ENCODE measurements at places on chromosomes 1 and 21. TPM values are rescaled to one million over a fixed set of nuclear protein-coding genes. Genes with fewer than 3 reads are reported as not detected.
A peak's percentile ranks its signal among the peaks of the same experiment; 100 is the strongest.

ASPM gene
- 10.3 TPM for polyA plus RNA-seq

ADAMTS5 gene
- not detected for polyA plus RNA-seq

GRCh38 chr1:208185801-208186231 is 58.4 kb downstream of the PLXNA2 start:
- DNase-seq = no peak

GRCh38 chr1:226457307-226457712 is 49.4 kb upstream of the PARP1 start:
- no peak for DNase-seq

ITLN1 gene
- polyA plus RNA-seq = 0.16 TPM

DNA sequence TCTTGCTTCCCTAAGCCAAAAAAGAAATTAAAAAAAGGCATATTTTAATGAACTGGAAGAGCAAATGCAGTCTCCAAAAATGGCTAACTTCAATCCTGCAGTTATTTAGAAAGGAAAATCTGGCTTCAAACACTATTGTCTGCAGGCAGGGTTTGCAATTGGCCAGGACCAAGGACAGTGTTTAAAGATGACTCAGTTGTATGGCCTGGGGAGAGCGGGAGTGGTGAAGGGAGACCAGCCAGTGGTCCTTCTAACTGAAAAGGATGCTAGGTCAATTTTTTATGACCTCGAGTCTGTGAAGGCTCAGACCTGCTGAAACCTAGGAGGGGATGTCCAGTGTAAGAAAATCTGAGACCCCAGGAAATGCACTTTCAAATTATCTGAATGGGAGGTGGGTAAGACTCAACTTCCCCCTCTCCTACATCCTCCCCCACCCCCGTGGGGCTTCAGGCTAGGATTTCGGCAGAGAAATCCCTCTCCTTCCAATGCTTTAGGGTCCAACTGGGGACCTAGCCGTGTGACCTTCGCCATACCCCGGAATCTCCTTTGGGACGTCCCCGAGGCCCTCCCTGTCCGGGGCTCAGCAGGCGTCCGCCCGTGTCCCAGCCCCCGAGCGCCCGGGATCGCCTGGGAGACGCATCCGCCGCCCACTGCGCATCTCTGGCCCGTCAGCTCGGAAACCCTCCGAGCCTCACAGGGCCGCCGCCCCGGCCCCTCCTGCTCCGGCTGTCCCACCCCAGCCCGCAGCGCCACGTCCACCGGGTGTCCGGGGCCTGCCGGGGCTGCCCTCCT is 602 bp upstream of the RIMKLA start:
- peak; percentile 22 for DNase-seq

DNA sequence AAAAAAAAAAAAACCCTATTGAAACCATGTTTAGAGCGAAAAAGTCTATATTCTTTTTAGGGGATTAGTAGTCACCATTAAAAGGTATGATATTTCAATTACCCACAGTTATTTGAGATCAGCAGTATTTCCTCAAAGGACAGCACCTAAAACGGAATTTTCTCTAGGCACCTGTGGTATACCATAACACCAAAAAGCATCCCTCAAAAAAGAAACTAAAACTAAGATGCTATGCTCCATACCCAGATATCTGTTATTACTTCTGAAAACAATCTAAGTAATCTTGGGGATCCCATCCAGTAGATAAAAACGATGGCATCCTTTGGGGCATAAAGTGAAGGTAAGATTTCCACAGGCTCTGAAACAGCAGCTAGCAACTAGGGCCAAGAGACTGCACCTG is 89.0 kb downstream of the RERE start:
- no peak for DNase-seq

GRCh38 chr1:91732291-91733107 is 153.5 kb downstream of the TGFBR3 start:
- DNase-seq = no peak

DNA sequence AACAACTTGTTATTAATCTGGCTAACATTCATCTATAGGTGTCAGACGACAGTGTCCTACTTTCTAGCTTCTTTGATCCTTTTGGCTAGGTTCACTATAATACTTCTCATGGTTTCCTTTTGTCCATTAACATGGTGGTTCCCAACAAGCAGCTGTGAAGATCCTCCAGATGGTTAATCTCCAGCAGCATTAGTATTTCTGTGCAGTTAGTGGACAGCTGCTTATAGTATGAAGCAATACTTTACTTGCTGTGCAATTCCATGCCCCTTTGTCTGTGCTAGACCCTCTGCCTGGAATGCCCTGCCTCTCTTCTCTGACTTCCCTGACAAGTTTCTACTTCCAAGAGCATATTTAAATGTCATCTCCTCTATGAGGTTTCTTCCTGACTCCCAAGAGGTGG is 41.7 kb upstream of the ARHGAP29 start:
- no peak for DNase-seq

SPRR1B gene
- polyA plus RNA-seq = not detected

- no peak for DNase-seq
These were observed 323.2 kb upstream of the SGIP1 start for GRCh38 chr1:66210635-66211244.

FMO3 gene
- polyA plus RNA-seq = 0.20 TPM

- DNase-seq = no peak
These were observed 34.1 kb downstream of the ACOT7 start for GRCh38 chr1:6359216-6360116.

DNA sequence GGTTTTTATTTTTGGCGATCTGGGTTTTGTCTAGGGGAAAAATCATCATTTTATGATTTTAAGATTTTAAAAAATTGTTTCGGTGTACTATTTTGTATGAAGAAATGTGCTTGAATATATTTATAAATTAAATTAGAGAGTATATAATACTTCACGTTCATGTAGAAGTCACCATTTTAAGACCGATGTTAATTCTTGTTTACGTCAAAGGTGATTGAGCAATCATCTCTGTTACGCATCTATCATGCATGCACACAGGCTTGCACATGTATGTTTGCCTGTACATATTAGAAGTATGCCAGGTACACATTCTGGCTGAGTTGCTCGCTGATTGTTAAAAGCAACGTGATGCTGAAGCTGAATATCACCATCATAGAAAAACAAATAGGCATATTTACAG is 54.7 kb downstream of the DYRK1A start:
- no peak for DNase-seq

GRCh38 chr1:237444120-237444790 is 402.3 kb downstream of the RYR2 start:
- DNase-seq = no peak

GRCh38 chr21:45533846-45534635 is 8.2 kb downstream of the SLC19A1 start:
- no peak for DNase-seq

- DNase-seq = no peak
These were observed 94.1 kb upstream of the HIVEP3 start for GRCh38 chr1:42012852-42013251.

GRCh38 chr1:173893611-173894010 is 23.5 kb downstream of the SERPINC1 start:
- DNase-seq = no peak

NMNAT1 gene
- 12.0 TPM for polyA plus RNA-seq

DNA sequence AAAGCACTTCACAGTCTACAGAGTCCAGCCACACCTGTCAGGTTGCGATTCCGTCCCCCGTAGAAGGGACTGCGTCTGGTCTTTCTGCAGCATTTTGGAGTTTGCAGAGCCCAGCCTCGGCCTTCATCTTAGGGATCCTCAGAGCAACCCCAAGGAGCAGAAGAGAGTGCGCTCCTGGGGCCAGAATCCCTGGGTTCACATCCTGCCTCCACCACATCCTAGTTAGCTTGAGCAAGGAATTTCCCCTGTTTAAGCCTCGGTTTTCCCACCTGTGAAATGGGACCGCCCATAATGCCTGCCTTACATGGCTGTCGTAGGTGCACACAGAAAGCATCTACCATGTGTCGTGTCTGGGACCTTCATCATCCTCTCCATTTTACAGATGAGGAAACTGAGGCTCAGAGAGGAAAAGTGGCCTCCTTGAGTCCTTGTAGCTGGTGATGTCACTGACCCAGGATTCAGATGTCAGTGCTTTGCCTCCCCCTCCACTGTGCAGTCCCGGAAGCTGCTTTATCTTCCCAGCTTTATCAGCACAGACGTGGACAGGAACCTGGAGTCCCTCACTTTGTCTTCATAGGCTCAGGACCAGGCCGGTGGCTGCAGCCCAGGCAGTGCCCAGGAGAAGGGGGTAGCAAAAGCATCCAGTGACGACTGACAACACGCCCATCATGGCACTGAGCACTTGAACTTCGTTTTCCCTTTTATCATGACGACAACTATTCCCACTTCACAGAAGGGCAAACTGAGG is 438.5 kb downstream of the MATN1 start:
- DNase-seq = no peak

NEK2 gene
- polyA plus RNA-seq = 7.6 TPM

GRCh38 chr1:175599212-175599705 is 144.1 kb downstream of the TNR start:
- DNase-seq = peak; percentile 26

DNA sequence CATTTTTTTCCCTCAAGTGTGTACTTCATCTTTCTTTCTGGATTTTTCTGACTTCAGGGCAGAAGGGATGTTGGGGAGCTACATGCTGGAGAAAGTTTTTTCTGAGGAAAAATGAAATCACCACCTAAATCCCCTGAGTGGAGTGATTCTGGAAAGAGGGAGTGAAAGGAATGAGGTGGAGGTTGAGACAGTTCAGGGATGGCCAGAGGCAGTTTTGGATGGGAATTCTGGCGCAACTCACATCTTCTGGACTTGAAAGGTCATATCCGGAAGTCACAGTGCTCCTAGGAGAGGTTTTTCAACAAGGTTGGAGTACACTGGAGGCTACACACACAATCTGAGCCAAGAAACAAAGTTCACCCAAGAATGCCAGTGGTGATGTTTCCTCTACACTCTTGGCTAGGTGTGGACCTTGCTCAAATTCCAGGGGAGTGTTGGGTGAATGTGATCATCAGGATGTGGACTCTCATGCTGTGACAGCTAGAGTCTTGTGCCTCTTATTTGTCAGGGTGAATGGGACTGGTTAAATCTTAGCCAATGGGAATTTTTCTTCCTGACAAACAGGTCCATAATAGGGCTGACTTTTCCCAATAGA is 161.5 kb downstream of the HLX start:
- DNase-seq = no peak

DNA sequence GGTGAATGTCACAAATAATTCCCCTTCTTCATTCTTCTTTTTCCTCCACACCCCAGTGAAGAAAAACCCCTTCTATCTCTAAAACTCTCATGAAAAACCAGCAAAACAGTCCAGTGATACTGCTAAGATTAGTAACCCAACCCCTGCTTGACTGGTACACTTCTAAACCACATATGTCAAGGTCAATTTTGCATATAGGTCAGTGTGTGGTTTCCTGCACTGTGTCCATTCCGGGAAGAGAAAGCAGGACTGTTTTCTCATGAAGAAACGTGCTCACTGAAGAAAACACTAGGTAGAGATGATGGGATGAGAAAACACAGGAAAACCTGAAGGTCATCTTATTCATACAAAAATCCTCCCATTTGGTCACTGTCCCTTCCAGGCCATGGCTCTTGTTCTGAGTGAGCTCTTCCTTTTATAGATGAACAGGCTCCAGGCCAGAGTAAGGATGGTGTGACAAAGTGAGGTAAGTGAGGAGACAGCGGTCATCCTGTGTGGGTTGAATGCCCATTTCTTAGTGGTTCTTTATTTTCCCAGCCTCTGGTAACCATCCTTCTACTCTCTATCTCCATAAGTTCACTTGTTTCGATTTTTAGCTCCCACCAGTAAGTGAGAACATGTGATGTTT is 122.7 kb downstream of the FASLG start:
- DNase-seq = no peak

DNA sequence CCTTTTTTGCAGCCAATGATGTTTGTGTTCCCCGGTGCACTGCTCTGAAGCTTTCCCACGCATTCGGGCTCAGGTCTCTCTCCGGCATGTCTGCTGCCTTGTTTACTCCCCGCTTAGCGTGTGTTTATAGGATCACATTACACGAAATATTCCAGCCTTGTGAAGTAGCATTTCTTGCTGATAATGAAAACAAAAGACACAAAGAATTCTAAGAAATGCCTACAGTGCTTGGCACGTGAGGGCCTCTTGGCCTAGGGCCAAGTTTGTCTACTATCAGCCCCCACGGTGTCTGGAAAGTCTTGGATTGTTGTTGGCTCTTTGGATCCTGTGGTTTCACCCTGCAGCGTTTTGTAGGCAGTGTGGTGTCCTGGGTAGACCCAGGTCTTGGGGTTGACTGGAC is 11.2 kb upstream of the GSTM4 start:
- no peak for DNase-seq

DNA sequence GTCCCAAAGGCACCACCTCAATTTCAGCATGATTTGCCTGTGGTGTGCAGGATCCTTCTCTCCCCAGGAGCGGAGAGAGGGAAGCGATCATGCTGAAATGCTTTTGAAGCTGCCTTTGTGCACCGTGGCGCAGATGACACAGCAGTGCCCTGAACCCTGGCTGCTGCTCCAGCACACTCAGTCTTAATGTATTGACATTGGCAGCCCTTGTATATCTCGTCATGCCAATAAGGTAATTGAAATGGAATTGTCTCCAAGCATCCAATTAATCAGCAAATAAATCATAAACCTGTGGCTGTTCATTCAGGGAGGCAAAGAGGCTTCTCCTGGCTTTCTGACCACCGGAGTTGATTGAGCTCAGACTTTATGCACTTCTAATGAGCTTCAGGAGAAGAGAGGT is 139.8 kb downstream of the KAZN start:
- DNase-seq = no peak

- no peak for DNase-seq
These were observed 75.6 kb upstream of the KRTAP11-1 start for GRCh38 chr21:30957010-30957409.

- DNase-seq = peak; percentile 43
These were observed 552 bp upstream of the ZNF496 start for GRCh38 chr1:247332215-247332622.

FCRL5 gene
- not detected for polyA plus RNA-seq

- DNase-seq = no peak
These were observed 178.2 kb downstream of the ADGRL2 start for GRCh38 chr1:81978945-81979344.

DNA sequence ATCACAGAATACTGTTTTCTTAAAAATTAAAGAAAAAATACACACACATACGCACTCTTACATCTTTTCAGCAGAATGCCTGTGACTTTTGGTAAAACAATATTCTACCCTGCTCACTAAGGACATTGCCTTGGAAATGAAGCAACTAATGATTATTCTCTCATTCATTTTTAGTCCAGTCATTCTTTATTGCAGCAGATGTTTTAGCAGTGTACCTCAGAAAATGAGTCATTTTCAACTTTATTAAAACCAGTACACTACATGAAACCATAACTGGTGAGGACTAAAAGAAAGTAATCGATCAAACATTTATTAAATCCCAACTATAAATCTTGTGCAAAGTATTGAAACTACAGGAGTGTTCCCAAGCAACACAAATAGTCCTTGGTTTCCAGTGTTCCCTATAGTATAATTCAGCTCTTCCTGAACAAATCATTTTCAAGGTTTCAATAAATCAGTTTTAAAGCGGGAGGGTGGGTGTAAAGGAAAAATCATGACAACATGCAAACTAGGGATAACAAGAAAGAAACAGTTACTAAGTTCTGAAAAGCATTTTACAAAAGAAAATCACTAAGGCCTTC is 114.2 kb downstream of the ADGRL4 start:
- peak; percentile 32 for DNase-seq

BEST4 gene
- polyA plus RNA-seq = 0.43 TPM

GRCh38 chr1:67735206-67735605 is 50.2 kb downstream of the GADD45A start:
- DNase-seq = no peak

- DNase-seq = no peak
These were observed 85.9 kb downstream of the TCP10L start for GRCh38 chr21:32499249-32500055.

Measured in muscle of arm (tissue), 14 donors.